ENCODE measurements at places on chromosomes 13 and 19. TPM values are rescaled to one million over a fixed set of nuclear protein-coding genes. Genes with fewer than 3 reads are reported as not detected.

Gene C19orf67
- not detected for total RNA-seq

Gene LHFPL6
- total RNA-seq: 38.5 TPM

Gene SNAPC2
- 13.5 TPM for total RNA-seq

Gene MEGF8
- total RNA-seq: 69.3 TPM

Gene PRR22
- total RNA-seq: 2.2 TPM

Gene PRRG2
- 2.4 TPM for total RNA-seq

Gene CDC42EP5
- 21.4 TPM for total RNA-seq

DNA sequence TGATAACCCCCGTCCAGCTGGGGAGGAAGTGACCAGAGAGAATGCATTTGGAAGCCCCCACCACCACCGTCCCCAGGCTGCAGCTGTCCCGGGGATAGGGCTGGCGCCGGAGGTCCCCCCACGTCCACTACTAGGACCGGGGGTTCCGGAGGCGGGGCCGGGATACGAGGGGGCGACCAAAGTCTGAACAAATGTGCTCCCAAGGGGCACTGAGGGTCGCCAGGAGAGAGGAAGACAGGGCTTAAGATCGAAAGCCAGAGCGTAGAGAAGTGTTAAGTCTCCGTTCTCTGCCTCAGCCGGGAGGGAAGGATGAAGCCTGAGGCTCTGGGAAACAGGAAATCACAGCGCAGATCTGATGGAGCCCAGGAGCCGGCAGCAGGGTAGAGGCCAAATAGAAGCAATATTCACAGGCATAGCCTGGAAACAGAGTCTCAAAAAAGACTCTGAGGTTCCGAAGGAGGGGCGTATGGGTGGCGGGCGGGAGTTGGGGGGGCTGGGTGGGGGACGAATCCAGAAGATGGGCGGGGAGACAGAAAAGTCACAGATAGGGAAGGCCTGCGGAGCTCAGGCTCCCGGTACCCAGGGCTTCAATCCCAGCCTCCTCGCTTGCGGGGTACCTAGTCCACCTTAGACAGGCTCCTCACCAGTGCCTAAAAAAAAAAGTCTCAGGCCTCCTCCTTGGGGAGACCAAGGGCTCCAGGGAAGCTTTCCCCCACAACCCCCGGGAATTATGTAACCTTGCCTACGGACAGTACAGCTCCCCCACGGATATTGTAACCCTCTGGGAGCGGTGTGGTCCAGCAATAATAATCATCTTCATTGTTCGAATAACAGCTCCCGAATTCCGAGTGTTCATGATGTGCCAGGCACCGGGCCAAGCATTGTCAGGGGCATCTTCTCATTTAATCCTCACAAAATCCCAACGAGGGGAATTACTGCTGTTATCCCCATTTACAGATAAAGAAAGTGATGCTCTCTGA is 1.1 kb upstream of the ERF start:
- peak; percentile 49 for DNase-seq
- H3K27me3 ChIP-seq: peaks cover 18% of the 10 kb centered on the region
- H3K4me1 ChIP-seq: peaks cover 22% of the 10 kb centered on the region
- H3K36me3 ChIP-seq: peaks cover 4% of the 10 kb centered on the region
- H3K27ac ChIP-seq: peak overlapping the region; percentile 84

GRCh38 chr13:41928323-41928722 is 32.6 kb downstream of the VWA8 start:
- peaks cover 5% of the 10 kb centered on the region for H3K27me3 ChIP-seq
- DNase-seq: no peak
- peaks cover 10% of the 10 kb centered on the region for H3K36me3 ChIP-seq
- no peaks in the 10 kb centered on the region for H3K4me1 ChIP-seq
- H3K27ac ChIP-seq: no peak overlapping the region
- no peak overlapping the region for H3K4me3 ChIP-seq

DNA sequence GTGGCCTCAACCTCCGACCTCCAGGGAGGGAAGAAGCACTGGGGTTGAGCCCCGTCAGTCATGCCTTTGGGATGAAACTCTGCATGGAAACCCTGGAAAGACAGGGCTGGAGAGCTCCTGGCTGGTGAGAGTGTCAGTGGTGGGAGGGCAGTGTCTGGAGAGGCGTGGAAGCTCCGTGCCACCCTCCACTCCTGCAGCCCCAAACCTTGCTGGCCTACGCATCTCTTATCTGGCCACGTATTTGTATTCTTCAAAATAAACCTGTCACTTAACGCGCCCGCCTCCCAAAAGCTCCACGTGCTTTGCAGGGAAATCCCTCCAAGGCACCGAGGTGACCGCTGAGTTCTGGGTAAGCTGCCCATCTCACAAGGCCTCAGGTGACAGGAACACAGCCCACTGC is 84.3 kb downstream of the TEX29 start:
- peaks cover 6% of the 10 kb centered on the region for H3K27me3 ChIP-seq
- peaks cover 4% of the 10 kb centered on the region for H3K36me3 ChIP-seq
- H3K4me1 ChIP-seq: peaks cover 14% of the 10 kb centered on the region
- DNase-seq: no peak
- H3K27ac ChIP-seq: no peak overlapping the region

DNA sequence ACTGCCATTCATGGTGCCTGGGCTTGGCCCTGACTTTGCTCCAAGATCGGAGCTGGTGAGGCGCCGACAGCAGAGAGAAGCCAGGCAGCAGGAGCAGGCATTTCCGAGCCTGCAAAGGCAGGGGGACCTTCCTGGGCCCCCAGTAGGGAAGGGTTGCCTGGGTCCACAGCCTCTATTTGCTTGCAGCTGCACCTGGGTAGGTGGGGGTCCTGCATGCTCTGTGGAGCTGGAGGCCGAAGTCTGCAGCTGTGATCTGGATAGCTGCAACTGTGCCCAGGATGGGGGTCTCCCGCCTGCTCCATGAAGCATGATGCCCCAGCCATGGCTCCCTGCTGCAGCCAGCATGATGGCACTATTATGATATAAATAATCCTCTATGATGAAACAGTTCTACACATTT is 2144.2 kb downstream of the PCDH9 start:
- H3K4me3 ChIP-seq: no peak overlapping the region
- H3K27ac ChIP-seq: no peak overlapping the region
- no peaks in the 10 kb centered on the region for H3K27me3 ChIP-seq
- H3K4me1 ChIP-seq: no peaks in the 10 kb centered on the region

- DNase-seq: no peak
- H3K4me1 ChIP-seq: no peaks in the 10 kb centered on the region
- no peak overlapping the region for H3K27ac ChIP-seq
- H3K36me3 ChIP-seq: no peaks in the 10 kb centered on the region
Measured at GRCh38 chr13:36712290-36712689, 38.5 kb downstream of the SERTM1 start.

DNA sequence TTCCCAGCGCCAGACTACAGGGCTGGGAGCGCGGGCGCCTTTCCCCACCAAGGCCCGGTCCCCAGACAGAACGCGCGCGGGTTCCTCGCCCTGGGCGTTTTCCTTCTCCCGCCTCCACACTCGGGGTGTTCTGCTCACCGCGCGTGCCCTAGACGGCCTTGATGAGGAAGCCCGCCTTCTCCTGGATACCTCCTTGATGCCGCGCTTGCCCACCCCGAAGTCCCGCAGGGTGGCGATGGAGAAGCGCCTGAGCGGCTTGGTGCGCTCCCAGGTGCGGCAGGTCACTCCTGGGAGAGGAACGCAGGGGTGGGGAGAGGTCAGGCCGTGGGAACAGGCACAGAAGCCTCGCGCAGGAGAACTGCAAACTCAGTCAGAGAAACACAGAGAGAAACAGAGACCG is 34.8 kb downstream of the CYP2B6 start:
- H3K4me1 ChIP-seq: no peaks in the 10 kb centered on the region
- H3K27me3 ChIP-seq: peaks cover 2% of the 10 kb centered on the region
- no peak overlapping the region for H3K27ac ChIP-seq
- no peaks in the 10 kb centered on the region for H3K36me3 ChIP-seq
- no peak for DNase-seq

GRCh38 chr19:39986643-39987042 is 10.2 kb upstream of the ZNF546 start:
- H3K36me3 ChIP-seq: peaks cover 18% of the 10 kb centered on the region
- H3K27ac ChIP-seq: no peak overlapping the region
- no peaks in the 10 kb centered on the region for H3K27me3 ChIP-seq
- no peaks in the 10 kb centered on the region for H3K4me1 ChIP-seq
- H3K4me3 ChIP-seq: no peak overlapping the region

GRCh38 chr13:40101708-40102359 is 446.4 kb downstream of the COG6 start:
- no peak overlapping the region for H3K27ac ChIP-seq
- H3K27me3 ChIP-seq: no peaks in the 10 kb centered on the region
- H3K4me1 ChIP-seq: peaks cover 7% of the 10 kb centered on the region
- H3K4me3 ChIP-seq: no peak overlapping the region
- DNase-seq: no peak

DNA sequence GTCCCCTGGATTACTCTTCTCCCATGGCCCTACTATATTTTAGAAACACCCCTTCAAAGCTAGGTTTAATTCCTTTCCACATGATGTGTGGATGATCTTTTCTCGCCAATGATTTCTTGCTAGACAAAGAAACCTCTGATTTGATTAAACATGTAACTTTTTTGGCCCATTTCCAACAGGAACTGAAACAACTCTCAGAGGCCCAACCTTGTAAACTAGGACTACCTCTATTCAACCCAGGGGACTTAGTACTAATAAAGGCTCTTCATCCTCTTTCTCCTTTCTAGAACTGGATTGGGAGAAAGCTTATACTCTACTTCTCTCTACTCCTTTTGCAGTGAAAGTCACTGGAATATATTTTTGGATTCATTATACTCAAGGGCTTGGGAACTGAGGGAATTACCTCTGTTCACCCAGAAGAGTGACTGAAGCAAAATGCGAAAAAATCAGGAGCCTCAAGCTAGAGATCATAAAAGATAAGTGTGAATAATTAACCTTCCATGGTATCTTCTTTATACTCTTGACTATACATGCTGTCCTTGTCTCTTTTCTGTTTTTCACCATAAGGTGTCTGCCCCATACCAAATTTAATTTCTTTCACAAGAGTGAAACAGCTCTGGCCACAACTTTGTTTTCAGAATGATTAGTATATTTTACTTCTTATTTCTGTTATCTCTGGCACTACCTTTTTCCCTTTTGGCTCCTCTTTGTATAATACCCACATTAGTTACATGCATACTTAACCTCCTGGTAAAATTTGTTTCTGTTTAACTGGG is 977.6 kb downstream of the SLITRK5 start:
- H3K36me3 ChIP-seq: no peaks in the 10 kb centered on the region
- DNase-seq: no peak
- H3K4me1 ChIP-seq: no peaks in the 10 kb centered on the region
- no peaks in the 10 kb centered on the region for H3K27me3 ChIP-seq
- H3K4me3 ChIP-seq: no peak overlapping the region
- H3K27ac ChIP-seq: no peak overlapping the region

DNA sequence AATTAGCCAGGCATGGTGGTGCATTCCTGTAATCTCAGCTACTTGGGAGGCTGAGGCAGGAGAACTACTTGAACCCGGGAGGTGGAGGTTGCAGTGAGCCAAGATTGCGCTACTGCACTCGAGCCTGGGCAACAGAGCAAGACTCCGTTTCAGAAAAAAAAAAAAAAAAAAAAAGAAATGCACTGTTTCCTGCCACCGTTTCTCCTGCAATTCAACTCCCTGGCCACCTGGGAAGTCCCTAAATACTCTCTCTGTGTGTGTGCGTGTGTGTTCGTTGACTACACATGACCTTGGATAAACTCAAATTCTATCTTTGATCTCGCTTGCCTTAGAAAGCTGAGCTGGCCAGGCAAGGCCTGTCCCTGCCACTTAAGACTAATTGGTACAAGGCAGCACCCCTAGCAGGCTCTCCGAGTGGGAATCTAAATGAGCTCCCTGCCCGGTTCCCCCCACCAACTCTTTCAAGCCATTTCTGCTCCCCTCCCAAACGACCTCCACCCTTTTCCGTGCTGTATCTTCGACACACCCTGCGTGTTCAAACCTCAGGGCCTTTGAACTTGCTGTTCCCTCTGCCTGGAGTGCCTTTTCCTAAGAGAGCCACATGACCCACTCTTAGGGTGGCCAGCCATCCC is 5.2 kb upstream of the BCAT2 start:
- H3K4me1 ChIP-seq: peaks cover 5% of the 10 kb centered on the region
- H3K36me3 ChIP-seq: peaks cover 7% of the 10 kb centered on the region
- peaks cover 7% of the 10 kb centered on the region for H3K27me3 ChIP-seq
- no peak for DNase-seq
- peak overlapping the region; percentile 73 for H3K4me3 ChIP-seq

DNA sequence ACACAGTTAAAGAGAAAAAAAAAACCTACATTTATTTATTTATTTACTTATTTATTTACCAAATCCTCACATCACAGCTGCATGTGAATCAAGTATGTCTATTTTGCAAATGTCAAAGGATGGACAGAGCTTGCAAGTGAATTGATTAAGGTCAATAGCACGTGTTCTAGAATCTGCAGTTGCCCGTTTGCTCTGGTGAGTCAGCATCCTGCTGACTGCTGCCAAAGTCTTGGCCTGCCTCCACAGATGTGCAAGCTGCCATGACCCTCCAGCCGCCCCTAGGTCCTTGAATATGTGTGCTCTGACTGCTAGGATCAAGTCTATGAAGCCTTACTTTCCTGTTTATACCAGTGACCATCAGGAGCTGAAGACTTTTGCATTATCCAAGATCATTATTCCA is 320.6 kb downstream of the GPC5 start:
- no peak for DNase-seq
- no peak overlapping the region for H3K27ac ChIP-seq
- H3K4me1 ChIP-seq: no peaks in the 10 kb centered on the region
- no peaks in the 10 kb centered on the region for H3K27me3 ChIP-seq

- no peaks in the 10 kb centered on the region for H3K27me3 ChIP-seq
- H3K4me3 ChIP-seq: no peak overlapping the region
- H3K36me3 ChIP-seq: peaks cover 15% of the 10 kb centered on the region
- DNase-seq: no peak
Measured at GRCh38 chr19:21910318-21910717, 74.3 kb upstream of the ZNF43 start.

GRCh38 chr13:51148952-51149573 is 38.0 kb upstream of the C13orf42 start:
- peak; percentile 52 for DNase-seq
- peaks cover 6% of the 10 kb centered on the region for H3K27me3 ChIP-seq
- peaks cover 5% of the 10 kb centered on the region for H3K4me1 ChIP-seq
- no peak overlapping the region for H3K4me3 ChIP-seq
- no peaks in the 10 kb centered on the region for H3K36me3 ChIP-seq

DNA sequence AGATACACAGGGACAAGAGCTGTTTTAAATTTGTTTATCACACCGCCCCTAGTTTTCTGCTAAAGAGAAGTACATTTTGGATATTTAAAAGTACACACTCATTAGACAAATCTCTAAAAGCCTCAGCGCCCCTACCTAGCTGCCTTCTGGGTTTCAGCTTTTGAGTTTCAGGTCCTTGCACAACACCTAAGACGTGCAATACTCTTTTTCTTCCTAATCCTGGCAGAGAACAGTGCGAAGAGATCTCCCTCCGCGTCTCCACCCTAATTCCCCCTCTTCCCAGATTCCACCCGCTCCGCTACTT is 421 bp upstream of the KLF5 start:
- DNase-seq: no peak
- no peak overlapping the region for H3K27ac ChIP-seq
- peaks cover 8% of the 10 kb centered on the region for H3K27me3 ChIP-seq
- H3K36me3 ChIP-seq: peaks cover 3% of the 10 kb centered on the region

- H3K4me3 ChIP-seq: no peak overlapping the region
- no peak for DNase-seq
- H3K36me3 ChIP-seq: peaks cover 36% of the 10 kb centered on the region
- peaks cover 30% of the 10 kb centered on the region for H3K4me1 ChIP-seq
- H3K27me3 ChIP-seq: peaks cover 7% of the 10 kb centered on the region
Measured at GRCh38 chr19:54204767-54205468, 4.3 kb downstream of the RPS9 start.

- H3K36me3 ChIP-seq: peaks cover 34% of the 10 kb centered on the region
- peaks cover 16% of the 10 kb centered on the region for H3K4me1 ChIP-seq
- DNase-seq: no peak
- H3K27me3 ChIP-seq: peaks cover 13% of the 10 kb centered on the region
- peak overlapping the region; percentile 4 for H3K27ac ChIP-seq
Measured at GRCh38 chr19:13765395-13766094, 1.2 kb downstream of the MRI1 start.

GRCh38 chr19:31109636-31110035 is 239.6 kb downstream of the TSHZ3 start:
- peaks cover 8% of the 10 kb centered on the region for H3K4me1 ChIP-seq
- H3K27me3 ChIP-seq: peaks cover 2% of the 10 kb centered on the region
- no peak overlapping the region for H3K4me3 ChIP-seq
- H3K27ac ChIP-seq: no peak overlapping the region

Data from endothelial cell (in vitro differentiated cells).